Camera-type eye (tissue), 1 donor: ENCODE measurements at places on chromosomes 5 and 9. TPM values are rescaled to one million over a fixed set of nuclear protein-coding genes. Genes with fewer than 3 reads are reported as not detected.

The LCN2 gene
- 21.4 TPM for total RNA-seq

The SH3TC2 gene
- 19.6 TPM for total RNA-seq

The IFNA5 gene
- total RNA-seq = not detected

The IL13 gene
- total RNA-seq = not detected

The EXOSC2 gene
- total RNA-seq = 43.9 TPM

The C9orf50 gene
- 0.71 TPM for total RNA-seq

The ABHD17B gene
- total RNA-seq = 65.3 TPM

The TXNDC8 gene
- total RNA-seq = not detected

The FAXDC2 gene
- 23.8 TPM for total RNA-seq

The ANAPC2 gene
- 42.9 TPM for total RNA-seq

The FAM153A gene
- 1.9 TPM for total RNA-seq
